Activated T-helper 2 cell treated with anti-CD3 and anti-CD28 coated beads, Interferon-gamma antibody, Interleukin-2, Interleukin-4, amounts not matched to agents 10 μg/mL and 5 μg/mL and 100 μg/mL, durations not matched to agents 14 hours and 24 hours and 36 hours (primary cell): ENCODE measurements at places on chromosomes 3 and 15. TPM values are rescaled to one million over a fixed set of nuclear protein-coding genes. Genes with fewer than 3 reads are reported as not detected.

The CNTN3 gene
- total RNA-seq = not detected in 2 replicates

The FAM3D gene
- not detected in 2 replicates for total RNA-seq

The LYZL4 gene
- not detected in 2 replicates for total RNA-seq

The SEMA3F gene
- 0.11 and 0.21 TPM in 2 replicates for total RNA-seq

The TNNC1 gene
- total RNA-seq = 0.34 and 0.46 TPM in 2 replicates

The TRAIP gene
- 21.0 and 26.6 TPM in 2 replicates for total RNA-seq

The MOBP gene
- 0.14 TPM in 1 of 2 replicates, not detected in the other for total RNA-seq

The AADAC gene
- not detected in 2 replicates for total RNA-seq

The ISLR2 gene
- not detected in 2 replicates for total RNA-seq

The ACKR2 gene
- 0.44 and 1.0 TPM in 2 replicates for total RNA-seq

The NBEAL2 gene
- total RNA-seq = 120 and 129 TPM in 2 replicates

The RHOV gene
- 0.80 and 0.82 TPM in 2 replicates for total RNA-seq

The MITF gene
- total RNA-seq = 0.07 and 0.28 TPM in 2 replicates

The TMOD2 gene
- 1.2 and 1.7 TPM in 2 replicates for total RNA-seq

The ST8SIA2 gene
- not detected in 2 replicates for total RNA-seq

The RARRES1 gene
- 0.21 and 0.64 TPM in 2 replicates for total RNA-seq

The TMIE gene
- total RNA-seq = not detected in 2 replicates

The CNOT10 gene
- 51.5 and 53.5 TPM in 2 replicates for total RNA-seq

The ACAN gene
- not detected in 2 replicates for total RNA-seq

The TRPM1 gene
- total RNA-seq = not detected in 2 replicates

The EXD1 gene
- not detected in 2 replicates for total RNA-seq

The SH2D7 gene
- not detected in 2 replicates for total RNA-seq

The SNTN gene
- total RNA-seq = not detected in 2 replicates
